ENCODE measurements at places on chromosomes 2 and 18.

- DNase-seq = no peak
Measured at GRCh38 chr2:85170938-85171475, 37.8 kb downstream of the TCF7L1 start.

DNA sequence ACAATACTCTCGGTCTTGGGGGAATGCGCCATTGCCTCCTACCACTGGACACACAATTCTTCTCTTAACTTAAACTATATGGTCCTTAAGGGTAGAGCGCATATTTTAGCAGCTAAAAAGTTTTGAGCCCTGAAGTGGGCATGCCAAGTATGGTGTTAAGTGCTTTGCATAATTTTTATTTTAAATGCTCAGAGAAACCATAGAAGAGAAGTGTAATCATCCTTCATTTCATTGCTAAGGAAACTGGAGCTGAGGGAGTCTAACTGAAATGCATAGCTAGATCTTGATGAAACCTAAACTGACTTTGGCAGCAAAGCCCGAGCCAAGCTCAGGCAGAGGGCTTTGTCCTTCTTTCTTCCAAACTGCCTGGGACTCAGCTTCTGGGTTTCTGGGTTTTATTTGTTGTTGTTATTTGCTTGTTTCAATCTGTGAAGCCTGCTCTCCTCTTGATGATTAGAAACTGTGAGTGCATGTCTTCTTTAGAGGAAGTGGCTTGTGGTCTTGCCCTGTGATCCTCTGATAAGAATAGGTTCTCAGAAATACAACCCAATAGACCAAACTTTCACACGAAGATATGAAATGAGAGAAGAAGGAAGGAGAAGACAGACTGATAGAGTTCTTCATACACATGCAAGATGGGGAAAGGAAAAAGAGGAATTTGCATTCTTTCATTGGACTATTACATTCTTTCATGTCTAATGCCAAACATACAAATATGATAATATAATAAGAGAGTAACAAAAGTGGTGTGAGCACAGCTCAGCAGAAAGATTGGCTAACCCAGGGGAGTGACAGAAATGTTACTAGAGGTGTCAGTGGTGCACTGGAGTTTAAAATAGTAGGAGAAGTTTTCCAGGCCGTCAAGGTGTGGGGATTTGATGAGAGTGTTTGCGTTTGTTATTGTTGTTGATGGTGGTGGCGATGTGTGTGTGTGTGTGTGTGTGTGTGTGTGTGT, 7.5 kb upstream of the RNF144A start:
- DNase-seq = no peak

GRCh38 chr2:241070811-241071676, 31.0 kb downstream of the MTERF4 start:
- DNase-seq = no peak

DNA sequence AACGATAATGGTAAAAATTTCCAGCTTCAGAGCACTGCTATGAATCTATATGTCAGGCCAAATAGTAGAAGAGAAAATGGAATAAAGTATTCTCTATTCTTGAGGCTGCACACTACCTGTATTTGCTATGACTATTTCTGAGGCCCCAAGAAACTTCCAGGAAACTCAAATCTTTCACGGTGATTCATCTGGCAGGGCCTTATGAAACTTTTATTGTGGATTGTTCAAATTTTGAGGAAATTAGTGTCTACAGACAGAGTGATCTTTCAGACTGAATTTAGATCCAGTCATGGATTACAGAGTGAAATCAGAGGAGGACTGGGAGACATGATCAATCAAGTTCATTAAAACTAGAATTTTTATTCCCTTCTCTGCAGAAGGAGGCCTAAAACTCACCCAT, 4.1 kb upstream of the VSNL1 start:
- DNase-seq = no peak

- no peak for DNase-seq
Measured at GRCh38 chr2:120314690-120315366, 31.1 kb upstream of the INHBB start.

GRCh38 chr2:71830497-71831192, 317.0 kb downstream of the CYP26B1 start:
- DNase-seq = no peak

DNA sequence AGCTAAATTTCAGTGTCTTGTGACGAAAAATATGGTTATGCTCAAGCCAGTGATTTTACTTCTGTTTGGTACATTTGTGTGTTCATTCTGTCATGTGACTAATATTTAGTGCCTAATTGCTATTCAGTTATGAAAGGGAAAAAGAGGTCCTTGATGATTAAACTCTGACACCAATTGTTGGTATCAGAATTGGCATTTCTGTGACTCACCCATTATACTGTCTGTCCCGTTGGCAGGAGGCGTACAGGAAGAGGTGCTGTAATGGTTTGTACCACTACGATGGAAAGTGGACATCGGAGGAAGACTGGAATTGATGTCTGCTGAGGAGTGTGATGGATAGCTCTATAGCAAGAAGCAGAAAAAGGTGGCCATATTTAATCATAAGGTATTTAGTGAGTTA, 310.4 kb upstream of the CCDC68 start:
- no peak for DNase-seq

DNA sequence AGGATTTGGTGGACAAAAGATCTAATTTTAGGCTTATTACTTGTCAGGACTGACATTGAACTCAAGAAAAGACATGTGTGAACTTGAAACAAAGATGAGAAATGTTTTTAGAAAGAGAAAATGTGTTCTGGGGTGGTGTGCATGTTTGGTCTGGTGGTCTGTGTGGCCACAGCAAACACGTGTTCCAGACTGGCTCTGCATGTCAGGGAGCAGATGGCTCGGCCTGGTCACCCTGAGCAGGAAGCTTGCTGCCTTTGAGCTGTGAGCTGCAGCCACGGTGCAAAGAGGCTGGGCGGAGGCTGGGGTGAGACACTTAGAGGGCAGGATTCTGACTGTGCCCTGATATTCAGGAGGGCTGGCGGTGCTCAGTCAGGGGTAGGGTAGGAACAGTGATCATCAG, 186.1 kb downstream of the CTIF start:
- DNase-seq = no peak

DNA sequence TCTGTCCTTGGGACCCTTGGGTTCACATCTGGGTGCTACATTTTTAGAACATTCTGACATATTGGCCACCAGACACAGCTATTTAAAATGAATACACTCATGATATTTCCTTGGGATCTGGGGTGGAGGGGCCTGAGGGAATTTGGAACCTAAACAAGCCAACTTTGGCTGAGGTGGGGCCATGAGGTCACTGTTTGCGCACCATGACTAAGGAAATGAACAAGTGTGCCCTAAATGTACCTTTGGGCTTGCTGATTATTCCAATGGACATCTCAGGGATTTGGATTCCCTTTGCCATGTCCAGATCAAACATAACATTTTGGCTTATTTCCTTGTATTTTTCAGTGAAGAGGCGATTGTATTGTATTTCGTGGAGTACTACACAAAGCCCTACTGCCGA, 80.5 kb upstream of the SEC11C start:
- no peak for DNase-seq

GRCh38 chr2:120396861-120397811, 51.2 kb downstream of the INHBB start:
- no peak for DNase-seq

DNA sequence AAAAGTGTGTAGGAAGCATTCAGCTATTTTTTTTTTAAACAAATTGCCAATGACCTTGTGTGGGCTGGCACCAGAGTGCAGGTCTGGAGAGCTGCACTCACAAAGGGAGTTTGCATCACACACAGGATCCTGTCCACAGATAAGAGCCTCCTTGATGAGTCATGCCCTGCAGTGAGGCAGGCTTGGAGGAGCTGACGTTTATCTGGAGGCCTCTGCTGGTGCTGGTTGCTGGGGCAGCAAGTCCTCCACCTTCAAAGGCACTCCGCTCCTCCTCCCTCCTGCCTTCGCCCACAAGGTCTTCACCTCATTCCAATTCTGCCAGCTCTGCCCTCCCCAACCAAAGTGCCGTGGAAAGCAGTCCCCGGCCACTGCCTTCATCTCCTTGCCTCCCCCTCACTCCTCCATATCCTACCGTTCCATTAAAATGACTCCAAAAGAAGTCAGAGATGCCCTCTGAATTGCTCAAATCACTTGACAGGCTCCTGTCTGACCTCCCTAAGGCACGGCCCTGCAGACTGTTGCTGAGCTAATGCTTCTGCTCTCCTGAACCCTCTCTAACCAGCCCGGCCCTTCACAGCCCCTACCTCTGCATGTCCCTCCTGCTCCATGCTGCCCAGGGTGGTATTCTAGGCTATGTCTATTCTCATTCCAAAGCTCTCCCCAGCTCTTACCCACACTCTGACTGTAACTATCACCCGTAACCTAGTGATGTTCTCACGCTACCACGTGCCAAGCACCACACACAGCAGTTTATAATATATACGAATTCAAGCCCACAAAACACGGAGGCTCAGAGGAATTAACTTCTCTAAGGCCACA, 30.9 kb downstream of the LONRF2 start:
- DNase-seq = peak; percentile 75

GRCh38 chr18:39434223-39434920, 1868.8 kb upstream of the CELF4 start:
- no peak for DNase-seq
